GM23248 (cell line): ENCODE measurements at places on chromosomes 2 and 18. TPM values are rescaled to one million over a fixed set of nuclear protein-coding genes. Genes with fewer than 3 reads are reported as not detected.
A peak's percentile ranks its signal among the peaks of the same experiment; 100 is the strongest.

Gene SLC4A5
- 0.32 and 0.38 TPM in 2 replicates for total RNA-seq

Gene SEH1L
- 30.2 and 36.5 TPM in 2 replicates for total RNA-seq

DNA sequence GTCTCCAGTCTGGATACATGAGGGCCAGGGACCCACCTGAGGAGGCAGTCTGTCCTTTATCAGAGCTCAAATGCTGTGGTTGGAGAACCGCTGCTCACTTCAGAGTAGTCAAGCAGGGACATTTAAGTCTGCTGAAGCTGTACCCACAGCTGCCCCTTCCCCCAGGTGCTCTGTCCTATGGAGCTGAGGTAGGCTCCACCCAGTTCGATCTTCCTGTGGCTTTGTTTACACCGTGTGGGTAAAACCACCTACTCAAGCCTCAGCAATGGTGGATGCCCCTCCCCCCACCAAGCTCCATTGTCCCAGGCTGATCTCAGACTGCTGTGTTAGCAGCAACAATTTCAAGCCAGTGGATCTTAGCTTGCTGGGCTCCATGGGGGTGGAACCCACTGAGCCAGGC is 731.4 kb upstream of the HS6ST1 start:
- no peak for DNase-seq

DNA sequence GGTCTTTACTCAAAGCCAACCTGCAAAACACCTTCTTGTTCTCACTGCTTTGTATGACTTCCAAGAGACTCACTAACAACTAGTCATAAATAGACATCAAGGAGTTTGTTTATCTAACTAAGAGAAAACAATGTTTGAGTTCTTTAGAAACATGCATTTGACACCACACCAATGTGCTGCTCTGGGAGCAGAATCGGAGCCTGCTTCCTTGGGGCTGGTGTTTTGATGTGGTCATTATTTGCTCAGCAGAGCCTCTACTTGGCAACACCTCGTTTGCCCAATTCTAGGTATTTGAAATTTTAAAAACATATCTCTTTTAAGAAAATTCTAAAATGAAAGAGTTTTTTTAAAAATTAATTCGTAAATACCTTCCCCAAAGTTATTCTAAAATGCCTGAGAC is 167.5 kb downstream of the BCL2 start:
- no peak for DNase-seq

DNA sequence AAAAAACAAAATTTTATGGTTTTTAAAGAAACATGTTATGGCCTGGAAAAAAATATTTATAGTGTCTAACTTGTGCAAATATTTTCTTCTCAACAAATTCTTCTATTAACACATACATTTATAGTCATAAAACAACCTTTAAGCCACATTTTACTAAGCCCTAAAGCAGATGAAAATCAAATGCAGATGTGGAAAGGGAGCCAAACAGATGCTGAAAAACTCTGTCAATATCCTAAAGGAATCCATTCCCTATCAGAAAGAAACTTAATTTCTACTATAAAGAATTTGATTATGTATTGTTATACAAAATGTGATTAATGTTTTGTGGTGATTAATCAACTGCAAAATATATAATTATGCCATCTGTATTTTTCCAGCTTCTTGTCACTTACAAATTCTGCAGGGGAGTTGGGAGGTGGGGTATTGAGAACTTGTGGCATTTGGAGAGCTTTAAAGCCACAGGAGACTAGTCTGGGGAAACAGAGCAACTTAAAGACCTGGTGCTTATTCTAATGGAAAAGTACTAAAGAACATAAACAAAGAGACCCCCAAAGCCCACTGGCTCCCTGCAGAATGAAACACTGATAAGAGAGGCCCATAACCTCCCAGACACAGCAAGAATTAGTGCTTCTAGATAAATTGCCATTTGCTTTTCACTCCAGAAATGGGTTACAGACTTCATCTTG is 1721.0 kb upstream of the PIK3C3 start:
- DNase-seq = no peak

Gene FANCL
- 10.4 and 15.0 TPM in 2 replicates for total RNA-seq

Gene LYPD6B
- total RNA-seq = 3.9 and 6.8 TPM in 2 replicates

GRCh38 chr2:192267484-192267883 is 72.8 kb upstream of the TMEFF2 start:
- DNase-seq = peak; percentile 88

GRCh38 chr18:22109535-22109934 is 59.9 kb upstream of the GATA6 start:
- DNase-seq = no peak

Gene CHRND
- not detected in 2 replicates for total RNA-seq

GRCh38 chr2:120395221-120396012 is 49.5 kb downstream of the INHBB start:
- DNase-seq = no peak

Gene RTTN
- 19.3 and 23.6 TPM in 2 replicates for total RNA-seq

DNA sequence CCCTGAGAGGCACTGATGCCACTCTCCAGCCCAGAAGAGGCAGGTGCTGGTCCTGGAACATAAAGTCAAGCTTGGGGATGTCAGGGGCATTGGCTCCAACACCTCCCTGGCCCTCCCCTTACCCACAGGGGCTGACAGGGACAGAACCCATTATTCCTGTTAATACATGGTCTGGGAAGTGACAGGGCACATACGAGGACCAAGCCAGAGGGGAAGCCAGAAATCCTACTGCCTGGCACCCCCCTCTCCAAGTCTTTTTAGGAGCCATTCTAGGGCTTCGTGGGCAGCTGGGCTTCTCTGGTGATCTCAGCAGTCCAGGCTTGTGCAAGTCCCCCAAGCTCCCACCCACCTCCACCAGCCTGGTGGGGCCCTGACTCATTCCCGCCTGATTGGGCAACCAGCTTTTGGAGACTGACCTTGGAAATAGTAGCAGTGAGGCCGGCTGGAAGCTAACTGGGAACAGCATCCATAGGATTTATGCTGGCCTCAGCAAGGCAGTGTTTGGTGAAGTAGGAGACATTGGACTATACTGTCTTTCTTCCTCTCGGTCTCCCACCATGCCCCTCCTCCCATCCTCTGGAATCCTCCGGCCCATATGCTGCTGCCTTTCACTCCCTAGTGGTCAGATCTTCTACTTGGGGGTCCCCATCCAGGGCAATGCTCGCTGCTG is 86.4 kb upstream of the HK2 start:
- DNase-seq = peak; percentile 95

- DNase-seq = no peak
Measured at GRCh38 chr2:205780645-205781044, 98.3 kb downstream of the NRP2 start.

DNA sequence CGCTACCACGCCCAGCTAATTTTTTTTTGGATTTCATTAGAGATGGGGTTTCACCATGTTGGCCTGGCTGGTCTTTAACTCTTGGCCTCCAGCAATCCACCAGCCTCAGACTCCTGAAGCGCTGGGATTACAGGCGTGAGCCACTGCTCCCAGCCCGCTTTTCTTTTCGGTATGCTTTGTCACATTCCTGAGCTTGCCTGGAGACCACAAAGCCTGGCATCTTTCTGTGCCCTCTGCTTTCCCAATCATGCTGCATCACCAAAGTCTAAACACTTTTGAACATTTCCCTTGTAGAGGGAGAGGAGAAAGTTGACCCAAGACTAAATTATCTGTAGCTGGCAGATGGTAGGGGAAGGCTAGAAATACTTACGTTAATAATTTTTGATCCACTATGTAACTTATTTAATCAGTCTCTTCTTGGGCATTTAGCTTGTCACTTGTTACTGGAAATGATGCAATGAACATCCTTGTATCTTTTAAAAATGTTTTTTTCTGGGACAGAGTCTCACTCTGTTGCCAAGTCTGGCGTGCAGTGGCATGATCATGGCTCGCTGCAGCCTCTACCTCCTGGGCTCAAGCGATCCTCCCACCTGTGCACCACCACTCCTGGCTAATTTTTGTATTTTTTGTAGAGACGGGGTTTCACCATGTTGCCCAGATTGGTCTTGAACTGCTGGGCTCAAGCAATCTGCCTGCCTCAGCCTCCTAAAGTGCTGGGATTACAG is 2.7 kb upstream of the NPC1 start:
- DNase-seq = no peak

Gene EPB41L5
- 4.0 and 6.1 TPM in 2 replicates for total RNA-seq

DNA sequence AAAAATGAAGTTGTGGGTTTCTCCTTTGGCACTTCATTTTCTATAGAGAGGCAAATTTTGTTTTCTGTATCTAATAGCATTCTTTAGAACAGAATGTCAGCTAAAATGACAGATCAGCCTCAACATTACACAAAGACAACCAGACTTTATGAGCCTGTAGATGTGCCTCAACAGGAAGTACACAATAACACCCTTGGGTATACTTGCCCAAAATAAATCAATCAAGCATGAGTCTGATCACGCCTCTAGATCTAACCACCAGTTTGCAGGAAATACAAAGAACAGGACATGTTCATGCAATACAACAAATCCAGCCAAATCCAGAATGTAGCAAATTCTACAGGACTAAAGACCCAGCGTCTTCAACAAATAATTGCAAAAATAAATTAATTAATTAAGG is 11.2 kb upstream of the DAPL1 start:
- no peak for DNase-seq

GRCh38 chr18:9557250-9557943 is 57.0 kb downstream of the PPP4R1 start:
- no peak for DNase-seq

Gene MAP2
- 1.0 and 7.6 TPM in 2 replicates for total RNA-seq

Gene OR6B2
- total RNA-seq = not detected in 2 replicates

Gene CREG2
- total RNA-seq = under 0.01 and 0.22 TPM in 2 replicates

DNA sequence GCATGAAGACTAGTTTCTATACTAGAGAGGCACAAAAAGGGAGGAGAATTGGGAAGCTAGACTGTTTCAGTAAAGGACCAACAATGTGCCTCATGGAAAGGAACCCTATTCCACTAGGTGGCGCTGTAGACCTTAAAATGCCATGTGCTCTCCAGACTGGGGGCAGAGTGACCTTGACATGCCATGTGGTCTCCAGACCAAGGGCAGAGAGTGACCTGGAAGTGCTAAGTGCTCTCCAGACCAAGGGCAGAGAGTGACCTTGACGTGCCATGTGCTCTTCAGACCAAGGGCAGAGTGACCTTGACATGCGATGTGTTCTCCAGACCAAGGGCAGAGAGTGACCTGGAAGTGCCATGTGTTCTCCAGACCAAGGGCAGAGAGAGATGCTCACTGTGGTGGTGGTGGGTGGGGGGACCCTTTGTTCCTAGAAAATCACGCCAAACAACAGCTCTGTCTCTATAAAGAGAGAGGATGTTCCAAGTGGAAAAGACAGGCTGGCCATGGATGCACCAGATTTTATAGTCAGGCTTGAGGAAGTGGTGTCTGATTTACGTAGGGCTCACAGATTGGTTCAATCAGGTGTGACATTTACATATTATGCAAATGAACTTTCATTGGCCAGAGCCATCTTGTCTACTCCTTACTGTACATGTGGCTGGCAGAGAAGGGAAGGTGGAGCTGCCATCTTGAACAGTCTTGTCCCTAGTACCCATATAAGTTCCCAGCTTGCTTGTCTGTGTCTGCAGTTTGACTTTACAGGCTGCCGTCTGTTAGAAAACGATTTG is 344.0 kb upstream of the DDX18 start:
- peak; percentile 32 for DNase-seq

GRCh38 chr2:7517088-7517487 is 599.9 kb downstream of the RNF144A start:
- DNase-seq = peak; percentile 72

Gene ZNF513
- total RNA-seq = 6.7 and 9.5 TPM in 2 replicates

Gene RESP18
- not detected in 2 replicates for total RNA-seq

Gene ABCB11
- total RNA-seq = not detected in 2 replicates
